Activated CD4-positive, alpha-beta T cell treated with anti-CD3 and anti-CD28 coated beads, Interleukin-2, amount 10 ng/mL, durations not matched to agents 24 days and 14 days (primary cell): ENCODE measurements at places on chromosomes 7 and 10.

GRCh38 chr10:1920941-1921340 lies 183.6 kb upstream of the ADARB2 start:
- H3K27me3 ChIP-seq: peaks cover 15% of the 10 kb centered on the region
- peaks cover 5% of the 10 kb centered on the region for H3K4me1 ChIP-seq
- H3K36me3 ChIP-seq: no peaks in the 10 kb centered on the region
- H3K27ac ChIP-seq: no peak overlapping the region

- no peaks in the 10 kb centered on the region for H3K4me1 ChIP-seq
- no peaks in the 10 kb centered on the region for H3K36me3 ChIP-seq
- no peak overlapping the region for H3K27ac ChIP-seq
- no peak overlapping the region for H3K4me3 ChIP-seq
Measured at GRCh38 chr7:72099784-72100183, 312.4 kb downstream of the CALN1 start.

DNA sequence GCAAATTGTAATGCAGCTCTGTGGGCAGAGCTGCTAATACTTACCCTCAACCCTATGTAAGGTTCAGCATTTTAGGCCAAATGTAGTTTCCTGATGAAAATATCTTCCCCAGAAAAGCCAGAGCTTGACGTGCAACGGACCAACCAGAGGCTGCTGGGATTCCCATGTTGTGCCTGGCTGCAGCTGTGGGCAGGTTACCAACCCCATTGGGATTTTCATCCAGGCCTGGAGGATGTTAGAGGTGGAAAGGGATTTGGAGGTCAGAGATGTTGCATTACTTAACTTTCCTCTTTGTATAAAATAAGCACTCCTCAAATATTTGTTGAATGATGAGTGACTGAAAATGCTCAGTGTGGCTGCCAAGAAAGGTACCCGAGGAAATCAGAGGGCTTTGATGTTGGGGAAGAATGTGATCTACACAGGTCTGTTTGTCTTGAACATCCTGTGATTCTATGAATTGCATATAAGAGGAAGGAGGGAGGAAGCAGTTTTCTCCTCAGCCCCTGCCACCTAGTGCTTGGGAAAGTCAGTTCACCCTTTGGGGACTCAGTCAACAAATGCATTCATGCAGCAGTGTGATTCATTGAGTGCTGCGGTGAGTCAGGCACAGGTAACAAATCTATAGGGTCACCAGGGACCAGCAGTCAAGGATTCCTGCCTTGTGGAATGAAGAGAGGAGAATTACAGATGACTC lies 487.2 kb downstream of the RPS24 start:
- no peak overlapping the region for H3K27ac ChIP-seq
- H3K4me3 ChIP-seq: no peak overlapping the region
- no peaks in the 10 kb centered on the region for H3K36me3 ChIP-seq
- H3K27me3 ChIP-seq: no peaks in the 10 kb centered on the region

DNA sequence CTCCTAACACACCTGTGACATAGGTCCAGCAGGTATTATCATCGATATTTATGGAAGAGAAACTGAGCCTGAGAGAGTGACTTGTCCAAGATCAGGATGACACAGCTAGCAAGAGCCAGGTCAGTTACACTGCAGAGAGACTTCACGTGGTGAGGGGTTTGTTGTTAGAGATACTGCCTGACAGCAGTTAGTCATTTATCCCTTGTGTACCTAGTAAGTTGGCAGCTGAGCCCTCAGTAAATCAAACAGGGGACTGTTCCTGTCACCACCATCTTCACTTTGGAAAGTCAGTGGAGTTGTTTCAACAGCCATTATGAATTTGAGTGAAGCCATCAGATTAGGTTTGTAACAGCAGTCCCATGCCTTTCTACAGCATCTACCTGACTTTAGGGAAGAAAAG lies 87.5 kb upstream of the GATA3 start:
- peaks cover 4% of the 10 kb centered on the region for H3K4me1 ChIP-seq
- no peaks in the 10 kb centered on the region for H3K27me3 ChIP-seq
- no peak overlapping the region for H3K4me3 ChIP-seq
- peaks cover 20% of the 10 kb centered on the region for H3K36me3 ChIP-seq
- no peak for DNase-seq
- H3K27ac ChIP-seq: no peak overlapping the region

DNA sequence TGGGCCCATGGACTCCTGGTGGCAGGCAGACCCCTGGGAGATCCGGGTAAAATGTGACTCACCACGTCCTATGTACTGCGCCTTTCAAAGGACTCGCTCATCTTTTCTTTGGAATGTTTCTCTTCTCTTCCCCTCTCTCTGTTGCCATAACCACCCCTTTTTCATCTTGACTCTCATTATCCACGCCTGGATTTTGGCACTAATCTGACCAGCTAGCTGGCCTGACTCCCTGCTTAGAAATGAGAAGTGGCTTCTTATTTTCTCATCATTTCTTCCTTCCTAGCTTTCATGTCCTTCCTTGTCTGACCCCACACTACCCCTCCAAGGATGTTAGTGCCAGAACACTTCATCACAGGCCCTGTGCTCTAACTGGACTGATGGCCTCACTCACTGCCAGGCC lies 98.0 kb upstream of the FAM171A1 start:
- peaks cover 9% of the 10 kb centered on the region for H3K27me3 ChIP-seq
- no peaks in the 10 kb centered on the region for H3K36me3 ChIP-seq
- no peak for DNase-seq
- no peaks in the 10 kb centered on the region for H3K4me1 ChIP-seq
- no peak overlapping the region for H3K4me3 ChIP-seq
